ENCODE measurements at places on chromosomes 3 and 15.

- DNase-seq = no peak
These were observed 16.7 kb downstream of the GRAMD2A start for GRCh38 chr15:72180761-72181324.

GRCh38 chr15:91473894-91474545 is 374.0 kb downstream of the SV2B start:
- DNase-seq = peak; percentile 79

- no peak for DNase-seq
These were observed 55.2 kb upstream of the IMPG2 start for GRCh38 chr3:101375586-101375985.

GRCh38 chr3:150736903-150737832 is 25.8 kb downstream of the SIAH2 start:
- peak; percentile 38 for DNase-seq

- DNase-seq = peak; percentile 28
These were observed 79.0 kb downstream of the RPLP1 start for GRCh38 chr15:69531665-69532027.

DNA sequence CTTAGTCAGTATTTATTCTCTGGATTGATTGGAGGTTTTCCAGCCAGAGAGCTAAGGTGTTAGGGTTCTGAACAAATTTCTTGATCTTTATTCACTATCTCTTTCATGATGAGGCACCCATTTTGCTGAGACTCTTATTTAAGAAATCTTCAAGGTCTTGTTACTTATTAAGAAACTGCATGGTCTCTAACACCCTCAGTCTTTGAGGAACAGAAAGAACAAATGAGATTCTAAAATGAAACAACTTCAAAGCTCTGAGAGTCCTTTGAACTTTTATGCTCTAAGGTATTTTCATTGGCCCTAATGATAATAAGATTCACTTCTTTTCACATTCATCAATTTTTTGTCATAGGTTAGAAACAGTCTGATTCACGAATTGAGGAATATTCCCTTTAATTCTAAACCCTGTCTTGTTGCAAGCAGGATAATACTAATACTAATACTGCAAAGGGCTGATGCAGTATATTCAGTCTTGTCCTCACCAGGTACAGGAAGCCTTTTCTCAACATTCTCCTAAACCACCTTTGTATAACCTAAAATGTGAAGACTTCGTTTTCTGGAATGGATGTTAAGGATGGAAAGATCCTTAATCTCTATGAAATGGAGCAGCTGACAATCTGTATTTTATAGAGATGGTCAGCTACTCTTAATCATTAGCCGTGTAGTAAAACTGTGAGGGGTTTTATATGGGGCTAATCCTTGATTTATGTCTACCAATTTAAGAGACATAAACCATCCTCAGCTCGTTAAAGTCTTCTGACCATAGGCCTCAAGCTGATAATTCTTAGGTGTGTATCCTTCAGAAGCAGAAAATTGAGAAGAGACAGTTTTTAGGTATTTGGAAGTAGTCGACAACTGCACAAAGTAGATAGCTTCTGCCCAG is 198.3 kb downstream of the OTOL1 start:
- DNase-seq = no peak

DNA sequence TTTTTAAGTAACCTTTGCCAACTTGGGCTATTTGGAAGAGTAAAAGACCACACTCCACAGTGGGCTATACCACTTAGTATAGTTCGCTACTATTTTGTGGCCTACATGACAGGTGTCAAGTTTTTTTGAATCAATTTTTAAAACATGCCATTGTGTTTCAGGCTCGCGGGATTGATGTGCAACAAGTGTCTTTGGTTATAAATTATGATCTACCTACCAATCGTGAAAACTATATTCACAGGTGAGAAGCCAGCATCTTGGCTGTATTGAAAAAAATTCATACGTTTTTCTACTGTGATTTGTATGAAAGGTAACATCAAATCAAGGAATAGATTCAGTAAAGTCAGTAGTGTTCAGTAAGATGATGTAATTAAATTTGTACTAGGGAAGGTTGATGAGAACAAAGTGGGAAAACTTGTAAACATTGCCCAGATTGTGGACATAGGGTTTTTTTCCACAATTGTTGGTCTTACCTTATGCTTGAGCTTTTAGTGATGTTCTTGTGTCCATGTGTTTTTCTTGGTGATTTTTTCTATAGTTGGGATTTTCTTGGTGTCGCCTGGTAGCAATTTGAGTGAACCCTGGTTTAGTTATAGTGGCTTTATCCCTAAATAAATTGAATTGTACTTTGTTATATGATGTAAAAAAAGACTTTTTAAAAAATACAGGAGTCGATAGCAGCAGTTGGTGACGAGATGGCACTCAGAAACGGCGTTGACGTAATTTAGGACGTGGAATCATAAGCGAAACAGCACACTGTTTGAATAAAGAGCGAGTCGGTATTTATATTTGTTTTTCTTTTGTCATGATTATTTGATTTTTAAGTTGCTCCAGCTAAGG is 4.5 kb downstream of the EIF4A2 start:
- DNase-seq = no peak

GRCh38 chr3:32443478-32443877 is 51.8 kb downstream of the CMTM7 start:
- DNase-seq = peak; percentile 66

DNA sequence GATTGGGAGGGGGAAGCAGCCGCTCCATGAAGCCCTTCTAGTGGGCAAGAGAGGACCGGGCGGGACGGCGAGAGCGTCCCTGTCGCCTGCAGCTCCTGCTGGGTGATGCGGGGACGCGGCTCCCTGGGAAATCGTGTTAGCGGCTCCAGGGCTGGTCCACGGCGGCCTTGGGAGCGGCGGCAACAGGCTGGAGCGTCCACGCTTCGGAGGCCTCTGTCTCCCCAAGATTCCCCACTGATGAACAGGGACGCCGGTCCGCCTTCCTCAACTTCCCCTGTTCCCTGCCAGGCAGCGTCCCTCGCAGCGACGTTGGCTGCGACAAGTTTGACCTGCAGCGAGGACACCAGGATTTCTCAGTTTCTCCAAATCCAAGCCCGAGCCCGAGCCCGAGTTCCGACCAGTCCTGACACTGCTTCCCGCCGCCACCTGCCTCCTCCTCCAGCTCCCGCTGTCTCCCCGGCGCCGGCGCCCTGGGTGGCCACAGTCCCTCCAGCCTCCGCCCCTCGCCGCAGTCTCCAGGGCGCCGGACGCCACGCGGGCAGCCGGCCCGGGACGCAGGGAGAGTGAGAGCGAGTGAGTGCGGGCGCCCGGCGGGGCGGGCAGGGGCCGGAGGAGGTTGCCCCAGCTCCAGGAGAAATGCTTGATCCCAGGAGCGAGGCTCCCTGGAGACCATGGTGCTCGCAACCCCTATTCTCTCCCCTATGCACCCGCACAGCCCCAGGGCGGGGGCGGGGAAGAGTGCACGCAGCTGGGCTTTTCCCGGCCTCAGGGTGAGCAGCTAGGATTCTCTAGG is 78.1 kb upstream of the RNF7 start:
- peak; percentile 57 for DNase-seq

- peak; percentile 58 for DNase-seq
These were observed 104.3 kb upstream of the RNU6-1 start for GRCh38 chr15:67944010-67944641.

DNA sequence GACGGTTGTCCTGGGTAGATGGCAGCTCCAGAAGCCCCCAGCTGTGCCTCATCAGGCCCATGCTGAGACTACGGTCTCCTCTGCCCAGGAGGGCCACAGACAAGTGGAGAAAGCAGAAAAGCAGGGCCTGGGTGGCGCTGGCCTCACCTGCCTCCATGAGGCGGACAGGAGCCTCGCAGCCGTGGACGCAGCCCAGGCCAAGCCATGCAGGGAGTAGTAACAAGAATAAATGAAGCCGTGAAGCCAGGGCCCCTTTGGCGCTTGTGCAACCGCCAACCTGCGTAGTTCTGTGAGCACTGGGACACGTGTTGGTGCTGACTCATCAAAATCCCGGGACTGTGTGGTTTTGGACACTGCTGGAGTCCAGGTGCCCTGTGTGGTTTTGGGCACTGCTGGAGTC is 12.3 kb upstream of the MUC4 start:
- no peak for DNase-seq

GRCh38 chr3:125147491-125147820 is 65.1 kb downstream of the SLC12A8 start:
- no peak for DNase-seq

DNA sequence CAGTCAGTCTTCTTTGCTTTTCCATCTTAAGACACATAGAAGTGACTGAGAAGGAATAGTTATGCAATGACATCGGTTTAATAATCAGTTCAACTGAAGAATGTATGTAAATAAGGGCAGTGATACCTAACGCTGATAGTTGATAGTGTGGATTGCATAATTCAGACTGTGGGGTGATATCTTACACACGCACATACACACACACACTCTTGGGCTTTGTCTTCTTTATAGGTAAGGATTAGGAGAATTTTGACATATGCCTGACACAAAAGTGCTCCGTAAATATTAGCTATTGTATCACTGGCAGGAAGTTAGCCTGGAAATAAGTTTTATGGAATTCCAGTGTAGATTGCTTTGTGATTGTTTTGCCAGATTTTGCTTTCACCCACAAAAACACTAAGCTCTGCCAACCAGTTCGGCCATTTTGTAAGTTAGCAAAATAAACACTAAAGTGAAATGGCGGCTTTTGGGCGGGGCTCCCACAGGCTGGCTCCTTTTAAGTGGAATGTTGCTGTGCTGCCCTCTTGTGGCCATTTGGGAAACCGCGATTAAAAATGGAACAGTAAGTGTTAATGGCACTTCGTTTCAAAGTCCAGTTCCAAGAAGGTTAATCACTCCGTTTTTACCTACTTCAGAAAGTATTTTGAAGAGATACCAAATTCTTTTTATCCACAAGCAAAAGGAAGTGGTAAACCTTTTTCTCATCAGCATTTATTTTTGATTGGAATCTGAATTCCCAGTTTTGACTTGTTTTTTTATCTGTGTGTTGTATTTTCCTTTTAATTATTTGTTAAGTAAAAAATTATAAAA is 17.7 kb downstream of the CHD2 start:
- peak; percentile 92 for DNase-seq

All from fibroblast of skin of right quadriceps (primary cell).